ENCODE measurements at places on chromosomes 6 and 20. TPM values are rescaled to one million over a fixed set of nuclear protein-coding genes. Genes with fewer than 3 reads are reported as not detected.

The ID4 gene
- 0.55 TPM for total RNA-seq

The ZNF311 gene
- 0.40 TPM for total RNA-seq

The BPI gene
- not detected for total RNA-seq

The F13A1 gene
- total RNA-seq: not detected

The FNDC11 gene
- not detected for total RNA-seq

The ASIP gene
- not detected for total RNA-seq
